ENCODE measurements at places on chromosomes 7 and 10.

DNA sequence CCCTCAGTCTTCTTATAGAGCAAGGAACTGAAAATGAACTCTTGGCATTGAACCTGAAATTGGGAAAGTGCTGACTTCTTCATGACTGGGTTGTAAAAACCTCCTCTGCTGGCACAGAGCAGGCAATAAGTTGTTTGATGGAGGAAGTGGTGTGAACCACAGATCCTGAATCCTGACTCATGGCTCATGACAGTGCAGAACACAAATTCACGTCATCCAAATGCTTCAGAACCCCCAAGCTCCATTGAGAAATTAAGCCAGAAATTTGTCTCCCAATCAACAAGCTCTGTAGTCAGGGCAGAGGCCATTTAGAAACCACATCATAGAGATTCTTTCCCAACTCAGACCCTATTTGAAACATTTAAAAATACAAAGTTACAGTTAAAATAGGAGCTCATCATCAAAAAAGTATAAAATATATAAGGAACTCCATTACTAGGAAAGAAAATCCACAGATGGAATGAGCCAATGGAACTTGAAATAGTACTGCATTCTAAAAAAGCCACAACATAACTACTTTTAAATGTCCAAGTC lies 10.3 kb upstream of the STK17A start:
- no peak for DNase-seq

GRCh38 chr10:110074758-110075671 lies 67.2 kb downstream of the ADD3 start:
- no peak for DNase-seq

DNA sequence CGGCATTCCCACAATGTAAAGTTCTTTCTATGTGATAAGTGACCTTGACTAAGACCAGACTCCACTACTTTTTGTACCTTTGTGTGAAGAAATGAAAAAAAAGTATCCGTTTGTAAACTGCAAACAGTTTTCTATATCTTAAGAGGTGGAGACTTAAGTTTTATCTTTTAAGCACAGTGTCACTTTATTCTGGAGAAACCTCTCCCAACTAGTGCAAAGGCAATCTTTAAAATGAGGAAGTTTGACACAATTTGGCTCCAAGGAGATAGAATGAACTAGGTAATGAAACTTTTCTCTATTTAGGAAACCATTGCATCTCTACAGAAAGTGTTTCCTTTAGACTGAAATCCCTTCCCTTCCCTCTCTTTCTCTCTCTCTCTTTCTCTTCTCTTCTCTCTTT lies 122.9 kb downstream of the SAMD9 start:
- DNase-seq: no peak

DNA sequence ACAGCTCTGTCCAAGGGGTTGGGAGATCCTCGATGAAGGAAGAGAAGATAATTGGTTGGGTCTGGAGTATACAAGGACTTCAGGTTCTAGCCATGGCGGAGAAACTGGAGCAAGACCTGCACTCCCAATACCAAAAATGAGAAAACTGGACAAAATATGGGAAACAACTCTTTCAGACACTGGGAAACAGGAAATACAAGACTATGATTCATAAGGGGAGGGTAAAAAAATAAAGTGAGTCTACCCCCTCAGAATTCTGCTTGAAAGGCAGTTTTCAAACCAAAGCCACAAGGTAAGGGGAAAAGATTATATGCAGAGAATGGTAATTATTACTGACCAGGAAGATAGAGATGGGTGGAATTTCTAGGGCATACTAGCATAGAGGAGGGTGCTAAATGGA lies 10.2 kb upstream of the SEC61G start:
- no peak for DNase-seq
